Naive thymus-derived CD8-positive, alpha-beta T cell (primary cell): ENCODE measurements at places on chromosomes 5 and 9. TPM values are rescaled to one million over a fixed set of nuclear protein-coding genes. Genes with fewer than 3 reads are reported as not detected.

MYOZ3 gene
- 0.19 TPM for polyA plus RNA-seq

LCN1 gene
- polyA plus RNA-seq, result not detected

KCTD16 gene
- not detected for polyA plus RNA-seq

- DNase-seq, result no peak
Observed at GRCh38 chr5:127556609-127557334, 39.3 kb downstream of the PRRC1 start.

GRCh38 chr5:113278976-113279375, 155.8 kb downstream of the TSSK1B start:
- no peak for DNase-seq

DNA sequence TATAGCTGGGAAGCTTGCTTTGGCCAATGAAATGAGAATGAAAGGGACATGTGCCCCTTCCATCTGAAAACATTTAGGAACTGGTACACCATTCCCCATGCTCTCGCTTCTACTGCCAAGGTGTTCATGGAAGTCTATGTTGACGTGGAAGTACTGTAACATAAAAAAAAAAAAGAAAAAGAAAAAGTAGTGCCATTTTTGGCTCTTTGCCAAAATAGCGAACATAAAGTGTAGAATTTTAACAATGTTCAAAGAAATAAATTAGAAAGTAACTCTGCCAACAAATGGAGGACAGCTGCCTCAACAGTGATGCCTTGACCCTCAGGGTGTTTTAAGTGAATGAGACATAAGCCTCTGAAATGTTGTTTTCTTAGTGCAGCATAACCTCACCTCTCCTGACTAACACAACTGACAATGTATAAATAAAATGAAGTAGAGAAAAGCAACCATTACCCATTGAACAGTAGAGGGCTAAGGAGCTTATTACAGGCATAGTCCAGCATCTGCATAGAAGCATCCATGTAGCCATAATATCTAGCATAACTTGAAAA, 536.6 kb downstream of the DTWD2 start:
- no peak for DNase-seq

- no peak for DNase-seq
Observed at GRCh38 chr5:158565017-158565789, 534.5 kb downstream of the EBF1 start.

DNA sequence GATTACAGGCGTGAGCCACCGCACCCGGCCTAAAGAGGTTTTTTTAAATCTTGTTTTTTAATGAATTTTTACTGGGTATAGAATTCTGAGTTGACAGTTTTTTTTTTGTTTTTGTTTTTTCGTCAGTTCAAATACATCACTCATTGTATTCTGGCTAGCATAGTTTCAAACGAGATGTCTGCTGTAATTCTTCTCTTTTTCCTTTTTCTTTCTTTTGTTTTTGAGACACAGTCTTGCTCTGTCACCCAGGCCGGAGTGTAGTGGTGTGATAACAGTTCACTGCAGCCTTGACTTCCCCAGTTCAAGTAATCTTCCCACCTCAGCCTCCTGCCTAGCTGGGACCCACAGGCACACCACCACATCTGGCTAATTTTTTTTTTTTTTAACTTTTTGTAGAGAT, 2.2 kb upstream of the PRRT1B start:
- DNase-seq, result no peak
